ENCODE measurements at places on chromosomes 3 and 15. TPM values are rescaled to one million over a fixed set of nuclear protein-coding genes. Genes with fewer than 3 reads are reported as not detected.

SEMA6D gene
- not detected for total RNA-seq

DNA sequence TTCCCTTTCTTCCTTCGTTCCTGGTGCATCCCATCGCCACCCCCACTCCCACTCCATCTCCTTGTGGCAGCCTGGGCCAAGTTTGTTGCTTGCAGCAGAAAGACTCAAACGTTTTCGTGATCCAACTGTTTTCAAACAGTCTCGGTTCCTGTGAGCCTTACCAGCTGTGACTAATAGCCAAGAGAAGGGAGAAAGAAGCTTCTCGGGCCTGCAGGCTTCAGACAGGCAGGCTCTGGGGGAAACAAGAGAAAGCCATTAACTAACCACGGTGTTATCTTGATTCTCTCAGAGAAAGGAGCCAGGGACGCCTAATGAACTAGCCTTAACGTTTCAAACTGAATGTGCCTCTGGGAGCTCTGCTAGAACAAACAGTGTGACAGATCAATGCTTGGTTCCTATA, 742.0 kb downstream of the NR2F2 start:
- no peak overlapping the region for H3K4me3 ChIP-seq
- no peak for DNase-seq
- no peaks in the 10 kb centered on the region for H3K36me3 ChIP-seq

FETUB gene
- not detected for total RNA-seq

GRCh38 chr15:46879032-46879770, 838.1 kb upstream of the SEMA6D start:
- no peak overlapping the region for H3K27ac ChIP-seq
- H3K4me3 ChIP-seq = no peak overlapping the region
- no peaks in the 10 kb centered on the region for H3K36me3 ChIP-seq
- no peaks in the 10 kb centered on the region for H3K27me3 ChIP-seq
- no peak for DNase-seq

PLCH1 gene
- total RNA-seq = not detected

DISP2 gene
- total RNA-seq = 0.18 TPM

DNA sequence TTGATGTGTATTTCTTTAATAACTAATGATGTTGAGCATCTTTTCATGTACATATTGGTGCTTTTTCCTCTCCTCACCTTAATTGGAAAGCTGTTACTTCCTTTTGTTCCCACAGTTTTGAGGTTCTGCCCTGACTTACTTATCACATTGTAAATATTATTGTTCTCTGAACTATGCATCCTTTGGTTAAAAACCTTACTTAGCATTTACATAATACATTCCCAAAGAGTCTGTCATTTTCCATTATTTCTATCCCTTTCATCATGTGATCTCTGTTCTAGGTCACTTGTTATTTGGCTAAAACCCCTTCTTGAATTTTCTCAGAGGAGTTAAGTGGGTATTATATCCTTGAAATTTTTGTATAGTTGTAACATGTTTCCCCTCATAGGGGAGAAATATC, 33.0 kb downstream of the SLC12A6 start:
- no peaks in the 10 kb centered on the region for H3K4me1 ChIP-seq
- DNase-seq = no peak
- H3K4me3 ChIP-seq = no peak overlapping the region
- H3K27ac ChIP-seq = no peak overlapping the region

All from CD8-positive, alpha-beta memory T cell (primary cell).